H1 (cell line): ENCODE measurements at places on chromosomes 5 and 9.

DNA sequence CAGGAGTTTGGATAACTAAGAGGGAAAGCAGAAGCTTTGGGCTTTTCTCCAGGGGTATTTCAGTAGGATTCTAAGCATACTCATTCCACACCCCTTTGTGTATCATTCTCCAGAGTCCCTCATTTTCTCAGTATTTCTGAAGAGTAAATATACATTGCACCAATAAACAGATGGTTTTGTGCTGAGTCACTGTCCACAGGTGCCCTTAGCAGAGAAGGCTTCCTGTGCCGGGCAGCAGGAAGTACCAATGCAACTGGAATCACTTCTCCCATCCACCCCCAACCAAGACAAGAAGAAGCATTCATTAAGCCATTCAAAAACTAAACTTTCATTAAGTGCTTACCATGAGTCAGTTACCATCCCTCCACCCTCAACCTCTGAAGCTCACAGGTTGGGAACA lies 3.6 kb upstream of the CCNJL start:
- no peak overlapping the region for H3K27ac ChIP-seq
- H3K4me1 ChIP-seq: peaks cover 5% of the 10 kb centered on the region
- no peak for DNase-seq
- H3K4me3 ChIP-seq: no peak overlapping the region
- no peaks in the 10 kb centered on the region for H3K27me3 ChIP-seq
- no peaks in the 10 kb centered on the region for H3K36me3 ChIP-seq

DNA sequence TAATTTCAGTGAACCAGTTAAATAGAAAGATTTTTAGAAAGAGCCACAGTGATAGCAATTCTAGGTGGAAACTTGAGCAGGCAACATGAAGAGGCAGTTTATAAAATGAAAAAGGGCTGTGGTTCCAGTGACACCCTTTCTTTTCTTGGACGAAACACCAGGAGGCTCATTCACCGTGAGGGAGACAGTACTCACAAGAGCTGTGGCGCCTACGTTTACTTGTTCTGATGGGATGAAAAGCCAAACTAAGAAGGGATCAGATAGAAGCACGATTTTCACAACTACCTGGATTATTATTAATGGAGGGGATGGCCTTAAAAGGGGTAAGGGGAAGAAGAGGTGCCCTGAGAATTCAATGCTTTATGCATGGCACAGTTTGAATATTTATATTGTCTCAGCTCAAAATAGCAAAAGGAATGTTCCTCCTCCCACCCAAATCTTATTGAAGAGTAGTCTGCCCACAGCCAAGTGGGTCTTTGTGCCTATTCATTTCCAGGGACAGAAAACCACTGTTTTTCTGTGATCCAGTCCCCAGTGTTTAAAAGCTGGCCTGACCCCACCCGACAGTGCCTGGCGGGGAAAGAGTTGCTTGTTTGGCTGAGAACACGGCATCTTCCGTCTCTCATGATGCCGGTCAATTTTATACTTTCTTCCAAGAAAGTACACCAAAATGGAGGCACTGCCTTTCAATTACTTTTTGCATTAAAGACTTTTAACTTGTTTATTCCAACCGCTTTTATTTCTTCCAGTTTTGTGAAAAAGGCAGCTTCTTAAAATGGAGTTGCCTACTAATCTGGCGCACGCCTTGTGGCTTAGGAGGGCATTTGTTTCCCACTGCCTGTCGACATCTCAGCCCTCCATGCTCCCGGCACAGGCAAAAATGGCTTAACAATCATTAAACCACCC lies 51.9 kb downstream of the HABP4 start:
- no peaks in the 10 kb centered on the region; the same call in 1 of the 2 replicates for H3K4me1 ChIP-seq
- no peak overlapping the region for H3K4me3 ChIP-seq

DNA sequence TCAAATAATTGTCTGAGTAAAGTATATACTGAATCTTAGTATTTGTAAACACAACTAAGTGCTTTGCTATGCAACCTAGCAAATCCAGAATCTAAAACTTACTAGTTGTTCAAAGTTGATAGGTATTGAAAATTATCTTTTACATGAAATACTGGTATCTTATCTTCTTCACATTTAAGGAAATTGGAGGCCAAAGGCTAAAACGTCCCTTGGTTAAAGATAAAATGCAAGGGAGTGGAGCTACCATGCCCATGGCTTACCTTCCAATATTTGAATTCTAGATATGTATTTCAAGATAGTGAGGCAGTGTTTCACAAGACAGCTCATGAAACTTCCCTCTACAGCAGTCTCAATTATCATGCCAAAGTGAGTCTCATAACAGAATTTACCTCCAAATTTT lies 373.5 kb downstream of the KIAA0825 start:
- H3K27ac ChIP-seq: no peak overlapping the region
- no peak overlapping the region for H3K4me3 ChIP-seq
- no peaks in the 10 kb centered on the region for H3K36me3 ChIP-seq
- DNase-seq: no peak
- no peaks in the 10 kb centered on the region for H3K27me3 ChIP-seq

- H3K27ac ChIP-seq: no peak overlapping the region
- no peak for DNase-seq
- no peaks in the 10 kb centered on the region for H3K36me3 ChIP-seq
Measured at GRCh38 chr9:89935115-89935514, 330.3 kb downstream of the GADD45G start.

DNA sequence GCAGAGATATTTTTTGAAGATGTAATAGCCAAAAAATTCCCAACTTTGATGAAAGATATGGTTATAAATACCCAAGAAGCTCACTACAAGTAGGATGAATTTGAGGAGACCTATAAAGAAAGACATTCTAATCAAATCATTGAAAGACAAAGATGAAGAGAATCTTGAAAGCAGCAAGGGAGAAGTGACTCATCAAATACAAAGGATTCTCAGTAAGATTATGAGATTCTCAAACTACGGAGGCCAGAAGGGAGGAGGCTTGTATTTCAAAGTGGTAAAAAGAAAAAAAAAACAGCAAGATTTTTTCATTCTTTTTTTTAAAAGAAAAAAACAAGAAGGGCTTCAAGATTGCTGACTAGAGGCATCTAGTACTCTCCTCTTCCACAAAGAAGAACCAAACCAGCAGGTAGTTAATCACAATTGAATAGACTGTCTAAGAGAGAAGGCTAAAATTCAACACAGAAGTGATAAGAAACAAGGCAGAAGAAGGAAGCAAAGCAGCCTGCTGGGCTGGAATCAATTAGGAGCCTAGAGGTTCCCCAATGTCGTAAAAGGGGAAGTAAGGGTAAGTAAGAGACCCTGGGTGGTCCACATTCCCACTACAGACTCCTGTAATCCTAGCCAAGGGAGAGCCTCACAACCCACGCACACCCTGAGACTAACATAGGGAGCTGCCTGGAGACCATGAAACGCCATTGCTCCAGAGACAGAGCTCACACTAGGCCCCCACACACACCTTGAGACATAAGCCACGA lies 59.1 kb upstream of the NIPAL4 start:
- no peak overlapping the region for H3K27ac ChIP-seq
- no peaks in the 10 kb centered on the region for H3K27me3 ChIP-seq
- no peak overlapping the region for H3K4me3 ChIP-seq
- no peaks in the 10 kb centered on the region for H3K4me1 ChIP-seq
- no peak for DNase-seq
- H3K36me3 ChIP-seq: no peaks in the 10 kb centered on the region

DNA sequence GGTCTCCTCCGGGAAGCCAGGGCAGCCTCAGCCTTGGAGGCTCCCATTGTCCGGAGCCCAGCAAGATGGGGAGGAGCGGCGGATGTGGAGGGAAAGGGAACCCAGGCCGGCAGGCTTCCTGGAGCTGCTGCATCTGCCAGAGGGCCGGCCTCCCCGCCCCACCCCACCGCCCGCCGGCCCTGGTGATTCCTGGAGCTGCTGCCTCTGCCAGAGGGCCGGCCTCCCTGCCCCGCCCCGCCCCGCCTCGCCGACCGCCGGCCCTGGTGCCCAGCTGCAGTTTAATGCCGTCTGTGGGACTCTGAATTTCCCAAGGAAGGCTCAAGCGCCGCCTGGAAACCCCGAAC lies 31.6 kb downstream of the EXD3 start:
- DNase-seq: no peak
- H3K27me3 ChIP-seq: no peaks in the 10 kb centered on the region
- no peaks in the 10 kb centered on the region for H3K36me3 ChIP-seq
- H3K27ac ChIP-seq: no peak overlapping the region
- H3K4me3 ChIP-seq: no peak overlapping the region

- no peaks in the 10 kb centered on the region for H3K36me3 ChIP-seq
- no peak overlapping the region for H3K27ac ChIP-seq
Measured at GRCh38 chr5:137566780-137567179, 67.7 kb upstream of the SPOCK1 start.

DNA sequence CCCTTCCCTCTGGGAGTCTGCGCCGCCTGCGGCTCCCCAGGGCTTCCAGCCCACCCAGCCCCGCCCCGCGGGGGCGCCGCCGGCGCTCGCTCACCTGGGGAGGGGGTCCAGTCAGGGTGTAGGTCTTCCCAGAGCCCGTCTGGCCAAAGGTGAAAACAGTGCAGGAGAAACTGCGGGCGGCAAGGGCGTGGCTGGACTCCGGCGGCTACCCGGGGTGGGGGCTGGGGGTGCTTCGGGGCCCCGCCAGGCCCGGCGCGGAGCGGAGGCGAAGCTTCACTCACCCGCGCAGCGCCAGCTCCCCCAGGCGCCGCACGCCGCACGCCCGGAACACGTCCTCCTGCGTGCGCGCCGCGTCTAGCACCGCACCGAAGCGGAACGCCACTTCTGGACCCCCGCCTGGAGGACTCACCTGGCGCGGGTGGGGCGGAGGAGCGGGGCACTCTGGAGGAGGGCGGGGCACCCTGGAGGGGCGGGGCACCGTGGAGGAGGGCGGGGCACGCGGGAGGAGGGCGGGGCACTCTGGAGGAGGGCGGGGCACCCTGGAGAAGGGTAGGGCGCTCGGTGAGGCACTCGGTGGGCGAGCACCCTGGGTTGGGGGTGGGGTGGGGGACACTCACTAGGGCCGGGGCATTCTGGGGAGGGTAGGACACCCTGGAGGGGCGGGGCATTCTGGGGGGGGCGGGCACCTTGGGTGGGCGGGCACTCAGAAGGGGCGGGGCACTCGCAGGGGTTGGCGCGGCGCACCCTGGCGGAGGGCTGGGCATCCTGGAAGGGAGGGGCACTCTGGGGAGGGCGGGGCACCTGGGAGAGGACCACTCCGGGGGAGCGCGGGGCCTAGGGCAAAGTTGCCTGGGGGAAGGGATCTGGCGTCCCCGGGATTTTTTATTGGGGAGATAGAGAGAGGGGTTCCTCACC lies 814 bp downstream of the KIF12 start:
- H3K4me1 ChIP-seq: peaks cover 5% of the 10 kb centered on the region
- H3K4me3 ChIP-seq: peak overlapping the region; percentile 61
- no peaks in the 10 kb centered on the region for H3K36me3 ChIP-seq
- H3K27ac ChIP-seq: no peak overlapping the region
- DNase-seq: no peak

GRCh38 chr9:98943682-98944056 lies at the start of gene COL15A1:
TSS of gene COL15A1 (plus strand) at chr9:98943907. CDS start at chr9:98944062, 155 bp downstream.
- H3K4me1 ChIP-seq: peaks cover 4% of the 10 kb centered on the region
- no peak for DNase-seq
- H3K4me3 ChIP-seq: peak within 1 kb of the TSS; percentile 70
- no peak within 1 kb of the TSS for H3K27ac ChIP-seq
- H3K36me3 ChIP-seq: no peaks in the 10 kb centered on the region
